ENCODE measurements at places on chromosomes 4 and X. TPM values are rescaled to one million over a fixed set of nuclear protein-coding genes. Genes with fewer than 3 reads are reported as not detected.

The GABRG1 gene
- 0.03 TPM for total RNA-seq

The LRCH2 gene
- 13.2 TPM for total RNA-seq

The TSPAN7 gene
- 61.4 TPM for total RNA-seq

The IBSP gene
- not detected for total RNA-seq

The VEGFC gene
- 1.2 TPM for total RNA-seq

- DNase-seq: peak; percentile 80
Observed at GRCh38 chr4:69830560-69831269, 29.2 kb downstream of the SULT1E1 start.

DNA sequence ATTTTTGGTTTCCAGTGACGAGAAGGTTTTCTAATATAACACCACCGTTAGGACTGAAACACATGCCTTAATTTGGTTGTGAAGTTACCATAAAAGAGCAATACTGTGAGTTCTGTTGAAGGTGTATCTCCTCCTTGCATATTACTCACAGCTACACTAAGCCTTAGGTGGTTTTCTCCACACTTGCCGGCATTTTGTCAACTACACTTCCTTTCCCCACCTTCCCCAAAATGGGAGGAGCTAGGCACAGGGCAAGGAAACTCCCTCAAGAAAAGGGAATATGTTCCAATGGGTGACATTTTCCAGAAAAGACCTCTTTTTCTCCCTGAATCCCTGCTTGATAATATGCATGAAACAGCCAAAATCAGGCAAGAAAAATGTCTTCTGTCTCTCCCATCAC lies 44.8 kb downstream of the RELL1 start:
- no peak for DNase-seq
